Stimulated activated CD8-positive, alpha-beta memory T cell treated with anti-CD3 and anti-CD28 coated beads, Interleukin-15, amount 100 ng/mL, for 1 hour (primary cell): ENCODE measurements at places on chromosomes 1 and 21.

DNA sequence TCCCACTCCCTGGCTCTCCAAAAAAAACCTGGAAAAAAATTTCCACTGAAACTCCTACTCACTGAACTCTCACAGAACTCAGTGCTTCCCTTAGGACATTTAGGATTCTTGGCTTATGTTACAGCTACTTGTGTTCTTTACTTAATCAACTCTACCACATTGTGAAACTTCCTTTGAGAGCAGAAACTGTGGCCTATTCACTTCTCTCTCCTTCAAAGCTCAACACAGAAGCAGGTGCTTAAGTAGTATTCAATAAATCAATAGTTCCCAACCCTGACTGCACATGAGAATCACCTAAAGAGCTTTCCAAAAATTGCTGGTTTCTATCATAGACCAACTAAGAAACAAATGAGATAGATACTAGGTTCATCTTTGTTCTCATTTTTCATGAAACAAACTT is 67.9 kb upstream of the DMRTA2 start:
- no peak for DNase-seq

- no peak for DNase-seq
Measured at GRCh38 chr1:235806123-235806522, 60.6 kb downstream of the LYST start.

- DNase-seq, result no peak
Measured at GRCh38 chr1:218490406-218490922, 145.3 kb downstream of the TGFB2 start.

DNA sequence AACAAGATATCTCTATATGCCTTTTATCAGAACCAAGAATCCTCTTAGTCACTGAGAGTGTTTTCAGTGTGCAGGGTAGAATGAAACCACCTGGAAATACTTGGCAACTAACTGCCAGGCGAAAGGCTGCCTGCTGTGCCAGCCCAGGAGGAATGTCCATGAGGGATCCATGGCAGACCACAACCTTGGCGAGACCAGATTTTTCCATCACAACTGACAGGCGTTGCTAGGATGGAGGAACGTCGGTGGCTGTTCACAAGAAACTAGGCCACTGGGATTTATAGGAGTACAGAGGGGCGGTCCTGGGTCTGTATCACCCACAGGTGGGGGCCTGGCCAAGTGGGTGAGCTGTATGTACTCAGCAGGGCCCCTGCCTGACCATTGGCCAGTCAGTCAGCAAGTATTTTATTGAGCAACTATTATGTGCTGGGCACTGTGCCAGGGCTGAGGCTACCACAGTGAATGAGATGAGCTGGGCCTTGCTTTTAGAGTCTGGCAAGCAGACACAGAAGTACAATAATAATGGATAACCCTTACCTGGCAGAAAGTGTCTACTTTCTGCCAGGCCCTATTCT is 199.4 kb downstream of the FOXD2 start:
- no peak for DNase-seq

DNA sequence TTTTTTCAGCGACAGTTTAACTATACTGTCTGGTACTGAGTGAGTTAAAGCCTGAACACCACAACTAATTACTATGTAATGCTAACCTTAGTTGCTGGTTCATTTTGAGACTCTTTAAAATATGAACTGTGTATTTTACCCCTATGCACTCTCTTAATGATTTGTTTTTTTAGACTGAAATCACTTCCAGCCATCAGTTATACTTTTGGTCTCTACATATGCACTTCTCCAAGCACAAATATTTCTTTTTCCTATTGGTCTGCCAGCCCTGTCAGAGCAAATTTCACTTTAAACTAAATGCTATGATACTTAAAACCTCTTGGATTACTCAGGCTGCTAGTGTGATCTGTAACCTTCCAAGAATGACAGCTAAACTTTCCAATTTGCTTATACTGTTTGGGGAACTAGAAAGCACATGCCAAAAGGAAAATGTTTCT is 38.1 kb upstream of the SCYL3 start:
- DNase-seq, result no peak

DNA sequence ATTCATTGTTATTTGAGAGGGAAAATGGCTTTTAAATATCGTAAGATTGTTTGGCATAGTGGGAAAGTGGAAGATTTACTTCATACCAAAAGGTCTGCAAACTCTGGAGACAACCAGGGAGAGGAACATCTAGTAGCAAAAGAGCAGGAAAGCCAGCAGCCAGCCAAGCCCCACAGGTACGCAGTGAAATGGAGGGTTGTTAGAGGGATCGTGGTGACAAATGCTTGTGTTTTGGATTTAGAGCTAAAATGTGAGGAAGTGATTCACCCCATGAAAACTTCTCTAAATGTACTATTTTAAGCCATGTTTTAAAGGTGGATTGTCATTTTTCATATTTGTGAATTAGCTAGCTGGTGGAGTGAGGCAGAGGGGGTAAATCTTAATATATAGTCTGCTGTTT is 69.3 kb downstream of the RPS6KC1 start:
- no peak for DNase-seq

GRCh38 chr1:154419620-154420571 is 14.8 kb downstream of the IL6R start:
- DNase-seq, result no peak

DNA sequence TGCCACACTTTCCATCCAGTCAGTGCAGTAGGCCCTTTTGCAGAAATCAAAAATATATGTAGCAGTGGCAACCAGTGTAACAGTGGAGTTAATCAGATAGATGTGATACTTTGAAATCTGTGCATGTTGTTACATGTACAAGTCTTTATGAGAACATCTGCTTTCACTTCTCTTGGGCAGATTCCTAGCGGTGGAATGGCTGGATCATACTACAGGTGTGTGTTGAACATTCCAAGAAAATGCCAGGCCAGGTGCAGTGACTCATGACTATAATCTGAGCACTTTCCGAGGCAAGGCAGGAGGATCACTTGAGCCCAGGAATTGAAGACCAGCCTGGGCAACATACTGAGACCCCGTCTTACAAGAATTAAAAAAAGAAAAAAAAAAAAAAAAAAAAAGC is 55.3 kb downstream of the GNB1 start:
- DNase-seq, result no peak

DNA sequence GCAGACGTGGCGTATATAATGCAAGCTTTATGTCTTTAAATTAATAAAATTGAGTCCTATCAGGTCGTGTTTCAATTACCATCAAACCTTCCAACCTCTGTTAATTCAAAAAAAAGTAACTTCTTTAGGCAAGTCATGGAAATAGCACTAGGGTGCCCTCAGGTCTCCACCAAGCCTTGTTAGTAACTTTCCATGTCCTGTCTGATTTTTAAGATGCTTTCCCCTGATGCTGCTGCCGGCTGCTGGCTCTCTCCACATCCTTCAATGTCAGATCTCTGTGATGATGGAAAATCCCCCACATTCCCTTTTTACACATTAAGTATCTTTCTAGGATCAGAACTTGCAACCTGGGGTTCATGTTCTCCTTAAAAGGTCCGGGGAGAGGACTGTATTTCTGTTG is 3.0 kb downstream of the ERG start:
- DNase-seq, result no peak

DNA sequence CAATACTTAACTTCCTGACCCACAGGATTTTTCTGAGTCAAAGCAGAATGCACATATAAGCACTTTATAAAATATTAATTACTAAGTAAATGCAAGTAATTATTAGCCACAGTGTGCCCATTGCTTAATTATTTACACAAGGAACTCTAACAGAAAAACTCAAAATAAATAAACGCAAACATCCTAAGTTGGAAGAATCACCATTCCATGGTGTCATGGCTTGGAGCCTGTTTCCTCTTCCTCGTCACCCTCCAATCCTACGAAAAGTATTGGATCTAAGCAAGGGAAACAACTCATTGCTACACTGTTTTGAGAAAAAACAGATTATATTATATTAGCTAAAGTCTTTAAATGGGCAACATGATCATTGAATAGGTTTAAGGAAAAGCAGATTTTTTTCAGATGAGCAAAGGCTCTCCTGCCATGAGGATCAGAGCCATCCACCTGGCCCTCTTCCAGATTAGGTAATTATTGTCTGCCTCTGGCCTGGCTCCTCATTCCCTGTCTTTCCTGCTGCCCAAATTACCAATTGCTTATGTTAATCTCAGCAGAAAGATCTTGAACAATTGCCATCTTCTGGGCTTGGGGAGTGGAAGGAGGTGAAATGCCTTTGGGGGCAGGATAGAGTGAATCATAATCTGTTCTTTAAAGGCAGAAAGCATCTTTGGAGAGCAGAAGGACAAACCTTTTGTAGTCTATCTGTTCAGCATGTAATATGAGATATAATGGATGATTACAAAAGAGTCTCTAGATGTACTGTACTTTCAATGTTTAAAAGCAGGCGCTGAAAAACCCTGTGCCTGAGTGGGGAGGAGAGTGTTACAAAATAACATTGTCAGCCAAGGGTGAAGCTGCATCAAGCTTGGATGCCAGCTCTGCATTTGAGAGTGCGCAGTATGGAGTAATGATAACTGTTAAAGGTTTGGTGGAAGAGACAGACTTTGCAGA is 121.2 kb downstream of the DUSP10 start:
- DNase-seq, result no peak

GRCh38 chr1:35644204-35644603 is 2.9 kb upstream of the PSMB2 start:
- no peak for DNase-seq

DNA sequence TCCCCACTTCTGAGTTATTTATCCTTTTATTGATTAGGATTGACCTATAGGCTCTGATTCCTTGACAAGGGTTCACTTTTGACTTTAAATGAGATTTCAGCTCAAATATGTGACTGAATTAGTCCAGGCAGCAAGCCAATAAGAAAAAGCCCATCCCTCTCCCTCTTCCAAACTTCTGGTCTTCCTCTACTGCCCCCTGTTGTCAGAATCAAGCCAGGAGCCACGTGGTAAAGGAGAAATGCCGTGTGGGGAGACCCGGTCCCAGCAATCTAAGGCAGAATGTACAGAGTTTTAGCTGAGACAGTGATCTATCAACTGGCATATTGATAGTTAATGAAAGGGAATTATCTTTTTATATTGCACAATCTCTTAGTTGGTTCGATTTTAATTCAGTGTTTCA is 5.2 kb downstream of the ADAMTS5 start:
- DNase-seq, result no peak

DNA sequence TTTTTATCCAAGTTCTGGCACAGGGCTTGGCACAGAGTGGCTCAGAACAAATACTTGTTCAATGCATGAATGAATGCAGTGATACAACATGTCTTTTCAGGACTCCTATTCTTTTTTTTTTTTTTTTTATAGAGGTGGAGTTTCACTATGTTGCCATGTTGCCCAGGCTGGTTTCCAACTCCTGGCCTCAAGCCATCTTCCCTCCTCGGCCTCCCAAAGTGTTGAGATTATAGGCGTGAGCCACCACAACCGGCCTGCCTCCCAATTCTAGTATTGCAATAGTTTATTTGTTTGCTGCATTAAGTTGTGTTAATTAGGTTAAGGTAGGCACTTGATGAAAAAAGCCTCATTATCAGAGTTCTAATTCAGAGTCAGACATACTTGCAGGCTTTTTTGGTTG is 17.9 kb downstream of the UBE4B start:
- no peak for DNase-seq

DNA sequence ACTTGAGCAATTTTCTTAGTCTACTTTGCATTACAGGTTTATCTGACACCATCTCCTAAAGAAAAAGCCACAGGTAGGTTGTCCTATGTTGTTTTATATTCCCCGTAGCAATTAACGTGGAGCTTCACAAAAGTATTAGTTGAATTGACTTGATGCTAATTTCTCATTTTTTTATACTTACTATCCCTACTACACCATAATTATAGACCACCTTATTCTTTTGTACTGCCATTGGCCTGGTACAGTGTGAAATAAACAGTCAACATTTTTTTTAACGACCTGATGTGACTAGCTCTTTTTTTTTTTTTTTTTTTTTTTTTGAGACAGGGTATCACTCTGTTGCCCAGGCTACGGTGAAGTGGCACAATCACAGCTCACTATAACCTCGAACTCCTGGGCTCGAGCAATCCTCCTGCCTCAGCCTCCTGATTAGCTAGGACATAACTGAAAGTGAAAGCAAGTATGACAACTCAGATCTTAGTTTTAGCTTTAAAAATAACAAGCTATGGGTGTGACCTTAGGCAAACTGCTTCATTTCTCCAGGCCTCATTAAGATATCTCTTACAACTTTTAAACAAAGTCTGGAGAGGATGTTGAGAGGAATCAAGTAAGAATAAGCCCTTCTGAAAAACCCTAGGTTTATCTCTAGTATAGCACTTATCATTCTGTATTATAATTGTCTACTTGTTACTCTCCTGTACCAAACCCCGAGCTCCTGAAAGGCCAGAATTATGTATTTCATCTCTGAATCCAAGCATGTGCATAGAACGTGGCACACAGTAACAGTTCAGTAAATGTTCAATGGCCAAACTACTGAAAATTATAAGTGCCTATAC is 49.5 kb downstream of the LUZP1 start:
- DNase-seq, result no peak

DNA sequence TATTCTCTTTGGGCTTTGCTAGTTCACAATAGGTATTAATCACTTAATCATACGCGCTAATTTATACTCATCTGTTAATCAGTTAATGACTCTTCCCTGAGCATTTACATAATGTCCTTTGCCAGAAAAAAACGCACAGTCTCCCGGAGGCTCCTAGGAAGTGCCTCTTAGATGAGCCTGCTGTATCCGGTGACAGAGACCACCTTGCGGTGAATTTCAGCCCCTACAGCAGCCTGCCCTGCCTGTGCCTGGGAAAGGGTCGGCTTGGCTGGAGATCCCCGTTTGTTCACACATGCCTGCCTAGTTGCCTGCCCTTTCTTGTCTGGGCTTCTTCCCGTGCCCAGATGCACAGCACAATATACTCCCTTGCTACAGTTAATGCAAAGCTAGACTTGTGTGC is 152.9 kb downstream of the ZBTB18 start:
- DNase-seq, result no peak

- DNase-seq, result no peak
Measured at GRCh38 chr1:9429342-9429711, 109.9 kb upstream of the SLC25A33 start.

DNA sequence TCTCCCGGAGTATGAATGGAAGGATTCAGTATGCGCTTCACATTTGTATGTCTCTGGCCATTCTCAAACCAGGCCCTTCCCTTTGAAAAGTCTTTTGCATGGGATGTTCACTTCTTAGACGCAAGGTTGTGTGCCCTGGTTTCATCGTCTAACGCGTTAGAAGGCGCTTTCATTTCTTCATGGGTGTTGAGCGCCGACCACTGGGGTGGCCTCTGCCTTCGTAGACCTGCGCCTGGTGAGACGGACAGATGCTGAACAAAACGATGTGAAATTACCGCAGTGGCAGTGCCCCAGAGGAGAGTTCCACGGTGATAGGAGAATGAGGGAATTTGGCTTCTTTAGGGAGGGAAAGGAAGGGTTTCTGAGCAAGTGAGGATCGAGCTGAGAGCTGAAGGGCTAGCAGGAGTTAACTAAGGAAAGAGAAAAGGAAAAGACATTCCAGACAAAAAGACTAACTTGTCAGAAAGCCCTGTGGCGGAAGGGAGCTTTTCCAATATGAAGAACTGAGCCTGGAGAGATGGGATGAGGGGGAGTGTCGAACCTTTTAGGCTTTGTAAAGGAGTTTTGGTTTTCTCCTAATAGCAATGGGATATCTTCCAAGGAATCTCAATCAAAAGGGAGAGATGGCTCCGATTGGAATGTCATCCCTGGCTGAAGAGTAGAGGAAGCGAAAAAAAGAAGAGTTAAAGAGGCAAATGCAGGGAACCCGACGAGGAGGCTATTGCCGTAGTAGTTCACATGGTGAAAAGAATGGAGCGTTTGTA is 951 bp downstream of the GGPS1 start:
- DNase-seq, result peak; percentile 20
